Esophagus squamous epithelium (tissue), 5 donors: ENCODE measurements at places on chromosomes 2 and 18.

GRCh38 chr2:28463211-28463816, 32.5 kb upstream of the PLB1 start:
- no peak for DNase-seq

DNA sequence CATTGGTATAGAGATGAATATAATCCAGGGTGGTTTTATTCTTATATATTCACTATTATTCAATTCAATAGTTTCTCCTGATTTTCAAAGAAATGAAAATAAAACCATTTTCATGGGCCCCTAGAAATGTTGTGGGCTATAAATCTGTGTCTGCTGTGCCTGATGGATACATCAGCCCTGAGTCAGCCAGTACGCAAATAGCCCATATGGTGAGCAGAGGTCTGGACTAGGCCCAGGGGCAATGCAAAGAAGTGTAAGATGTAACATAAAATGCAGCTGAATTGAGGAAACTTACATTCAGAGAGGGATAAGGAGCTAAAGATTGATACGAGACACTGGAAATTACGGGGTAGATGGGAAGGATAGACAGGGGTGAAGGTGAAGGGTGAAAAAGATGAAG, 122.5 kb downstream of the MAIP1 start:
- no peak for DNase-seq

DNA sequence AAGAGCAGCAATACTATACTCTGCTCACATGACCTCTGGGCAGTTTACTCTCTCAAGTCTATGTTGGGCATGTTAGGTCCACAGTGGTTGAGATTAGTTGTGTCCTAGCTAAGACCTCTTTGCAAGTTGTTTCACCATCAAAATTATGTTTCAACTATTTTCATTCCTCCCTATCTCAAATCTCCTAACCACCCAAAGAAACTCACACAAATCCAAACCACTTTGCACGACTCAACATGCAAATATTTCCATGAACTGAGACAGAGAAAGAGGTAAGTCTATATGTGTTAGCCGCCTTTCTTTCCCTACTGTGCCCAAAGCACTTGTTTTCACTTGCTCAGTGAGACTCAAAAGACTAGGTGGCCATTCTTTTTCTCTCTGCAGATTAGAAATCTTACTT, 546.8 kb downstream of the TNS1 start:
- DNase-seq = no peak

GRCh38 chr2:192194265-192194865, 368 bp downstream of the TMEFF2 start:
- DNase-seq = no peak

GRCh38 chr2:185526161-185526560, 212.4 kb upstream of the FSIP2 start:
- DNase-seq = no peak

DNA sequence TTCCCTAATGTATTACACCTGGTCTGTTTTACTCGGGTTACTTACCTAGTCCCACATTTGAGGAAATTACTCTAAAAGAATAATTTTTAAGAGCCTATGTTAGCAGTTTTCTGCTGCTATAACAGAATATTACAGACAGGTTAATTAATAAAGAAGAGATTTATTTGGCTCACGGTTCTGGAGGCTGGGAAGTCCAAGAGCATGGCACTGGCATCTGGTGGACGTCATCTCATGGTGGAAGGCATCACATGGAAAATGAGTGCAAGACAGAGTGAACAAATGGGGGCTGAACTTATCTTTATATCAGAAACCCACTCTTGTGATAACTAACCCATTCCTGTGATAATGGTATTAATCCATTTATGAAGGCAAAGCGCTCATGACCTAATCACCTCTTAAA, 12.8 kb upstream of the GLS start:
- DNase-seq = no peak

DNA sequence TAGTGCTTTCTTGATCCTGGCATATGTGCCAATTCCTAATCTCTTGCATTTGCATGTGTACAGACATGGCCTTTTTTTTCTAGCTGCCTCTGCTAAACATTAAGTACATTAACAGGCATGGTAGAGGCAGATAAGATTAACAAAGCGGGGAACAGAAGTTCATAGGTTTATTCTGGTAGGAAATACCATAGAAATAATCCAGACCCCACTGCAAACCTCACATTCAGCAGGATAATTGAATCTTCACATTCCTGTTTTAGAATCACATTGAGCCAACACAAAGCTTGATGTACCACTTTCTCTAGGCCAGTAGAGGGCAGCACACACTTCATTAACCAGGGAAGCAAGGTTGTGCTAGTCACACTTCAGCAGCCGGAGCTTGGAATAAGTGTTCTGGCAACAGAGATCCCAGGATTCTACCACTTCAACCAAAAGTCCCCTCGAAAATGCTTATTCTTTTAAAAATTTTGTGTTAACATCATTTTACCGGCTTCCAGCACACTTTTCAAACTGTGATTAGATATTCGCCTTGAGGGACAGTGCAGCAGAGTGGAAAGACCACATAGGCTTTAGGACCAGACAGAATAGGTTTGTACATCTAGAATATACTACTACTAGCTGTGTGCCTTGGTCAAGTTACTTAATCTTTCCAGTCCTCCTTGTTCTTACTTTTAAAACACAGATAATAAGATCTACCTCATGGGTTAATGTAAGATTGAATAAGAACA, 420.2 kb upstream of the CHST9 start:
- DNase-seq = no peak

DNA sequence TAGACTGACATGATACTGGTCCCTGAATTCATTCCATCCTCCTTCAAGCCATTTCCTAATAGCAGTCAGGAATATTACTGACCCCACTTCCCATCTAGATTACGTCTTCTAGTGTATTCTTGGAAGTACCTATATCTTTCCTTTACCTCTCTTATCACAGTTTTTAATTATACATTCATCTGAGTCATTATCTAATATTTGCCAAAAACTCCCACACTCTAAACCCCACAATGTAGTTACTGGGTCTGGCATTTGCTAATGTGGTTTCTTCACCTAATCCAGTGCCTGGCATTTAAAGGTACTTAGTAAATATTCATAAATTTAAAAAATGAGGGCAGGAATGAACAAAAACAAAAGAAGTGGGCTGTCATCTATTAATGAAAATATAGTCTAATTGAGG, 441.8 kb upstream of the SETBP1 start:
- no peak for DNase-seq

DNA sequence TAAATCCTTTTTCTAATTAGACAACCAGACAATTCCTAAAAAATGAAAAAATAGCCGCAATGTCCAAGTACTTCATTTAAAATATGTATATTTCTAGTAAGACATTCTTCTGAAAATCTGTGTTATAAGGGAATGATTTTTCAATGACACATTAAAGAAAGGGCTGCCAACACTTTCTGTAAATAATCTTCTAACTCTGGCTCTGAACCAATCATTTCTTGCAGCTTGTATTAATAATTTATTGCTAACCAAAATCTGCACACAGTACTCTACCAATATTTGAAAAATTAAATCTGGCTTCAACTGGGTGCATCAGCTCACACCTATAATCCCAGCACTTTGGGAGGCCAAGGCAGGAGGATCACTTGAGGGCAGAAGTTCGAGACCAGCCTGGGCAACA, 8.3 kb downstream of the NFU1 start:
- DNase-seq = no peak

GRCh38 chr2:64328756-64329155, 125.2 kb upstream of the LGALSL start:
- DNase-seq = no peak

- DNase-seq = no peak
Observed at GRCh38 chr18:78607784-78608183, 371.8 kb upstream of the SALL3 start.

GRCh38 chr2:54927085-54927750, 123.0 kb downstream of the RTN4 start:
- DNase-seq = no peak

DNA sequence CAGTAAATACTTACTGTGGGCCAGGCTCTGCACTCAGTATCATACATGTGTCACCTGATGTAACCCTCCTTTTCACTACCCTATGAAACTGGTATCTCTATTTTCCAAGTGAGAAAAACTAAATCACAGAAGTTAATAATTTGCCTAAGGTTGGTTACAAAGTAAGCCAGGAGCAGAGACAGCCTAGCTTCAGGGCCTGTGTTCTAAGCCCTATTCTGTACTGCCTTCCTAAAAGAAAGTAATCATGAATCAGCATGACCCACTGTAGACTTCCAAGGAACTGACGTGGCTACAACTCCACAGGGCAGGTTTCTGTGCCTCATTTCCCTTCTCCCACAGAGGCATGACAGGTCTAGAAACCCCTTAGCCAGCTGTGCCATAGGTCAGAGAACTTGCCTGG, 14.3 kb downstream of the ZNF142 start:
- DNase-seq = no peak

- no peak for DNase-seq
Observed at GRCh38 chr2:203543898-203544328, 8.8 kb upstream of the RAPH1 start.

GRCh38 chr2:201950606-201951005, 83.0 kb upstream of the FZD7 start:
- no peak for DNase-seq

DNA sequence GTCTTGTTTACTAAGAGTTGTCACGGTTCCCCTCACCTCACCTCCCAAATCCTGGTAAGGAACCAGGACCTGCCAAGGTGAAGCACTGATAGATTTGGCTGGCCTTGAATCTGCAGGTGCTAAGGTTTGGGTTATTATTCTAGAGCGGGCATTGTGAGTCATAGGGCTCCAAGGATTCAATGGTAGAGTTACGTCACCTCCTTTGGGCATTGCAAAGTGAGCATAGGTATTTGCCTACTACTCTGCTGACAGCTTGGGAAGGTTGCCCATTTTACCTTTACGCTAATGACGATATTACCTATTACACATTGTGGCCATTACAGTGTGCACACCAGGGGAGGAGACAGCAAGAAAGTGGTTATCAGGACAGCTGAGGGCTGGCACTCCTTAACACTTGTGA, 59.3 kb downstream of the SETBP1 start:
- DNase-seq = no peak

- no peak for DNase-seq
Observed at GRCh38 chr2:65420712-65421431, 11.5 kb downstream of the SPRED2 start.

GRCh38 chr2:239375278-239376061, 25.4 kb downstream of the HDAC4 start:
- no peak for DNase-seq

DNA sequence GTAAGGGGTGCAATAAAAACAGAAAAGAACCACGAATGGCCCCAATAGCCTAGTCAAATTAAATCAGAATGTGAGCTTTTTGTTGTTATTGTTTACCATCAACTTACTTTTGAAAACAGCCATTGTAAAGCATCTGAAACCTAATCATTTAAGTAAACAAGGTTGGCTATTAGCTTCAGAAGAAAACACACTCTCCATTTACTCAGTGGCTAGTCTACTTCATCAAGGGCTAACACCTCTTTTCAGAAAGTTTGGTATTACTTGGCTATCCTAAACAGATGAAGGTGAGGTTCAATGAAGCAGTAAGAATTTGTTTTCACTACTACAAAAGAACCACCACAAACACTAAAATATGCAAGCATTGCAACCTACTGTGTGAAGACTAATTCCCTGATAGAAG, 398.0 kb downstream of the CDH2 start:
- DNase-seq = no peak

DNA sequence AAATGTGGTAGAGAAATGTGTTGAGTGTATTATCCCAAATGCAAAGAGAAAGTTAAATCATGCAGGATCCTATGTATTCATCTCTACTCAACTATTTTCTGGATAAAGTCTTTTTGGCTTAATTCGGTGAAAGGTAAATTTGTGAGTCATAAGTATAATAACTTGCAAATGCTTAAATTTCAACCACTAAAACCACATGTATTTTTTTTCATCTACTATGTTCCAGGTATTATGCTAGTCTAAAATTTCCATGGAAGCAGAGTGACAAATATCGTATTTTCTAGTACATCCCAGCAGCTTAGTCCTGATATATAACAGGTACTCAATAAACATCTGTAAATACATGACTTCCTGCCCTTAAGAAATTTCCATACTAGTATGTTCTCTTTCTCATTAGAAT, 6.2 kb downstream of the ALS2 start:
- DNase-seq = no peak

GRCh38 chr18:56903686-56904085, 243.2 kb upstream of the BOD1L2 start:
- DNase-seq = no peak
